ENCODE measurements at places on chromosomes 2 and 18.

DNA sequence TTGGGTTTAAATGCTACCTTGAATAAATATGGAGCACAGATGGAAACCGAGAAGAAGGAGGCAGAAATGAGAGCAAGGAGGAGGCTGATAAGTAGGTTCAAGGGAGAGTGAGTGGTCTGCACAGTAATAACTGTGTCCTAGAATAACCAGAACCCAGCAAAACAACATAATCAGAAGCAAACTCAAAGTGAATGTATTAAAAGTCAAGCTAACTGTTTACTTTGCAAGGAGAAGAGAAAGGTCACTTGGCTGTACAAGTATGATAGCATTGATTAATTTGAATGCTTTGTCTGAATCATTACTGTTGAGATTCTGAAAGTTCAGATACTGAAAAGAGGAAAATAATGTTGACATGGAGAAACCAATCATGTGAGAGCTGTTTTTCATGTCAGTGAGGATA, 258.8 kb downstream of the PLCL1 start:
- DNase-seq, result no peak

DNA sequence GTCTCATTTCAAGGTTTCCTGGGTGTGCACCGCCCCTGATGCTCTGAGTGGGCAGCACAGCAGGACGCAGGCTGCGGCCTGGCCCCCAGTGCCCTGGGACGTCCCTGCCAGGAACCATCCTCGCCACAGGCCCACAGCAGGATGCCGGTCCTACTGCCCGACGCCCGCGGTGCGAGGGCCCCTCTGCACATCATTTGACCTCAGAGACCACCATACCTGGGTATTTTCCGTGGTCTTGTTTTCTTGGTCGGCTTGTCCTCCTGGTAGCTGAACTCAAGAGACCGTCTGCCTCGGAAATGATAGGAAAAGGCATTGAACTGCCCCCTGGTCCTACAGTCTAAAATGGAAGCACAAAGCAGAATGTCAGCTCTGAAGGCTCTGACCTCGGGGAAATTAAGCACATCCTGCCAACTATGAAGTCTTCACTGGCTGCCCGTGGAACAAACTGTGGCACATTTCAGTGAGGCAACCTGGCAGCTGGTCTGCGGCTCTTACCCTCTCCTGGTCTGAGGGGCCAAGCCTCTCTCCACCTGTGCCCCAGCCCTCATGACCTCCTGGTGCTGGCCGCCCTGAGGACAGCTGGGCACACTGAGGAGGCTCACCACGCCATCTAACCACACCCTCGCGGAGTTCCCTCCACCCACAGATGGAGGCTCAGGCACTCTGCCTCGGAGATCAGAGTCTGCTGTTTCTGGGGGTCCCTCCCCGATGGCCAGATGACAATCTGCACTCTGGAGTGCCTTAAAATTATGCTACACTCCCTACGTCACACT, 105.0 kb downstream of the PXDN start:
- DNase-seq, result no peak

- no peak for DNase-seq
These were observed 166.6 kb downstream of the RNF144A start for GRCh38 chr2:7083580-7084509.

- no peak for DNase-seq
These were observed 510.5 kb upstream of the TNP1 start for GRCh38 chr2:217370391-217370790.

DNA sequence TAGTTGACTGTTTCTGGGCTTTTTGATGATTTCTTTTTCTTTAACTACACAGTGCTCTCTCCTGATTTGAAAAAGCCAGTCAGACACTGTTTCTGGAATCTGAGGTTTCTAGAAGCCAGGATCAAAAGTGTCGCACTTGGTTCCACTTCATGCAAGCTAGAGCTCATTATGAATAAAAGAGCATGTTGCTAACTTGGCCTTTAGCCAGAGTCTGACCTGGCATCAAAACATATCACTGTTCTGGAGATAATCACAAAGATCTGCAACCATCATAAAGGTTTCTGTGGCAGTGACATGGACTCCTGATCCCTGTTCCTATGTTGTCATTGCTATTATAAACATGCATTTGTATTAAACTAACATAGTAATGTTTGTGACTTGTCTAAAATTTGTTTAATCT, 76.1 kb upstream of the MAPRE2 start:
- DNase-seq, result no peak

GRCh38 chr2:179861416-179862067, at the start of gene ZNF385B:
TSS of gene ZNF385B (minus strand) at chr2:179861612.
- no peak for DNase-seq

DNA sequence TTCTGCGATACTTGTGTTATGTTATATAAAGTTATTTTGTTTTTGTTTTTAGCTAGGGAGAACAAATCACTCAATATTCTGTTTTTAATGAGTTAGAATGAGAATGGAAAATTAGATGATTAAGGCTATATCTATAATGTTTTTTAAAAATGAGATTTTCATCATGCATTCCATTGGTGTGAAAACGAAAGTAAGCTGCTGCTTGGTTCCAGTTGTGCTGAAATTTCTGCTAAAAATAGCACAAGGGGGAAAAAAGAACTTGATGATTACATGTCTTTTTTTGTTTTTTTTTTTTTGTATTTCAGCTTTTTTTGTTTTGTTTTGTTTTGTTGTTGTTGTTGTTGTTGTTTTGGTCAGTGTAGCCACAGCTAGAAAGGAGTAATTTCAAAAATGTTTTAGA, 242.6 kb upstream of the KCNJ3 start:
- DNase-seq, result no peak

DNA sequence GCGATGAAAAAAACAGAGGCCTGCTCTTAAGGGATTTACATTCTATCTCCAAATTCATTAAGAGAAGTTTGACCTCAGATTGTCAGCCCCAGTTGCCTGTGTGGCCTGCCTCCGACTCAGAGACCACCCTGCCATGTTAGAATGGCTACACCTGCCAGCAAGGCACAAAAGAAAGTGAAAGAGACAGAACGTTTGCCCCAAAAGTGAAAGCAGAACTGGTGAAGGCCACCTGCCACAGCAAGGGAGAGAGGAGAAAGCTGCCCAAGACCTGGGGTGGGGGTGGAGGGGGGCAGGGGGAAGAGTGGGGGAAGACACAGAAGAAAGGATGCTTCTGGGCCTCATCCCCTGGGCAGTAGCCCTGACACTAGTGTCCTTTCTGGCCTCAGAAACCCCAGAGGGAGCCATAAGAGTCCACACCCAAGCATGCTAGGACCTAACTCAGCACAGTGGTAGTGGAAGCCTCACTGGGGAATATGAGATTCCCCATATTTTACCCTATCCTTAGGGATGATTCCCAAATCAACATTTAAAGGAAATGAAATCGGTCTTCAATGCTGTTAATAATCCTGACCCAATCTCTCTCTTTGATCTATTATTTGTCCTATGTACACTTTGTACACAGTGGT, 389.7 kb downstream of the TXNL1 start:
- DNase-seq, result no peak
